ENCODE measurements at places on chromosomes 3 and 15. TPM values are rescaled to one million over a fixed set of nuclear protein-coding genes. Genes with fewer than 3 reads are reported as not detected.
A peak's percentile ranks its signal among the peaks of the same experiment; 100 is the strongest.

- no peak for DNase-seq
Observed at GRCh38 chr3:16437640-16438039, 75.9 kb downstream of the RFTN1 start.

DNA sequence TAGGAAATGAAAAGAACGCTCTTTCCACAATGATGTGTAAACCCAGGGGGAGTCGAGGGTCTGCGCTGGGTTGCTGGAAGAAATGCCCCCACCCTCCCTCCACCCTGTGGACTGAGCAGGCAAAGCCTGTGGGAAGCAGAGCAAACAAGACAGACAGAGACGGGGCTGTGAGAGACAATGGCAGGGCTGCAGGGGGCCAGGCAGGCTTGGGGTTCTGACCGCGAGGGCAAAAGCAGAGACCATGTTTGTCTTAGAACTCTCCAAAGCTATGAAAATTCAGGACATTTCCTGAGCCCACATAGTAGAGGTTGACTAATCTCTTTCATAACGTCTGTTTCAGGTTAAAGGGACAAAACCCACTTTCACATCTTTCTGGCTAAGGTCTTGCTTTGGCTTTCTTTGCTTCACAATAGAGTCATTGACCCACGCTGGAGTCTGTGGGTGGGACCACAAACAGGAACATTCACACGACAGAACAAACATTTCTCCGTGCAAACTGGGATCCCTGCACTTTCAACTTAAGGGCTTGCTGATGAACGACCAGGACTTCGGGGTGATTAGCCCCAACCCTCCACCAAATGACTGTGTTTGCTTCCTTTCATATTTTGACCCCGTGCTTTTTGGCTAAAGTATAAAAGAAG lies 156.0 kb upstream of the TPM1 start:
- DNase-seq: no peak

DNA sequence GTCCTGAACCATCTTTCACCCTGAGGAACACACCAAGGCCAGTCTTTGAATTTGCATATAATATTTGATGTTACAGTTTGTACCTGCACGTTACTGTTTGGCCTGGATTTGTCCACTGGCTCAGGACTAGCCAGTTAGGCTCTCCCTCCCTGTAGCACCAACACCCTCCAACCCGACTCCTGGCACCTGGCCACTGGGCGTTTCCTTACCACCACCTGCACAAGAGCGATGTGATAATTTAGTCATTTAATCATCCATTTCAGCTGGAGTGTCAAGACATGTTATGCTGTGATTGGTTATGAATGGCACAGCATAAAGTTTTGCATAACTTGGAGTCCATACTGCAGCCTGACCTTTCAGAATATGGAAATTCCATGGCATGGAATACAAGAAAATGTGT lies 242.4 kb downstream of the KCNMB2 start:
- no peak for DNase-seq

- DNase-seq: no peak
Observed at GRCh38 chr15:55859681-55860080, 116.7 kb upstream of the PRTG start.

DNA sequence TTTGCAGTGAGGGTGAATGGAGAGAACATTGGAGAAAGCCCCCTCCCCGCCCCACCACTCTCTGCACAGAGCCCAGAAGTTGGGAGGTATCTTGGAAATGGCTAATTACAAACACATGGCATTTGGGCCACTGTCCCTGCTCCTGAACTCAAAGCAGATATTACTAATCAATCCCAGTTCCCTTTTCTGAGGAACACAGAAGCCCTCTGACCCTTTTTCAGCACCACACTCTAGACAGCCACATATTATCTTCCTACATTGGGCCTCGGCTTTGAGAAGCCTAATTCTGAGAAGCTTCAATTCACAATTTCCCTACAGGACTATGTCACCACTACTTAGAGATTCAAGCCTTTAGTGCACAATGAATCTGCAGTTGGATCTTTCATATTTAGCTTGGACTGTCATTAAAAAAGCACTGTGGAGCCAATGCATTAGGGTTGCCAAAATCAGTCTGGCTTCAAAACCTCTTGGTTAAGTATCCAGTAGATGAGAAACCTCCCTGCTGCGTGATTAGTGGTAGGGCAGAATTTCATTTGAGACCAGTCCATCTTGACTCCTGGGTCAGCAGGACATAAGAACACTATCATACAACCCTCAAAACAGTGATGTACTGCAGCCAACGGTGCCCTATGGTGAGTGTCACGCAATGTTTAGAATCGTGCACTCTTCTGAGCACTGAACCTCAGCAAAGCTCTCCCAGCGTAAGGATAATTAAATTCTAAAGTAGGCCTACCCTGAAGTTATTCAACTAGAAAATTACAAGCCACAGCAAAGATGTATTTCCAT lies 26.1 kb downstream of the MGLL start:
- DNase-seq: no peak

DNA sequence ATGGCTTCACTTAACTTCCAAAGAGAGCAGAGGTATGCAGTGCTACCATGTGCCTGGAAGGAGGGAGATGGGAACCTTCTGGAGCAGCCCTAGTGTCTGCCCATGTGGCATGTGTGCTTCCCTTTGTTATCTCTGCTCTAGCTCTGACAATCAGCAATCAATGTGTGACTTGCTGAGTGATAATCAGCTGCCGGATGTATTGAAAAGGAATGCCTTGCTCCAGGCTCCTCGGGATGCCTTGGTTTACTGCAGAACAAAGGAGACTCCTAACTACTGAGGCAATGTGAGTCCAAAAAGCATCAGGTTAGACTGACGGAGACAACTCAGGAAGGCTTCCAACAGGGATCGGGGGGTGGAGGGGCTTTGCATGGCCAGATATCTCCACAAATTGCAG lies 36.0 kb upstream of the CORO2B start:
- no peak for DNase-seq

GRCh38 chr15:87727073-87727472 lies 529.5 kb downstream of the NTRK3 start:
- DNase-seq: no peak

- DNase-seq: no peak
Observed at GRCh38 chr3:54305409-54306099, 183.2 kb downstream of the CACNA2D3 start.

- no peak for DNase-seq
Observed at GRCh38 chr15:31457631-31458526, 131.2 kb downstream of the KLF13 start.

GRCh38 chr3:38205472-38205805 lies 40.1 kb downstream of the OXSR1 start:
- no peak for DNase-seq

- no peak for DNase-seq
Observed at GRCh38 chr3:196849180-196849741, 18.5 kb upstream of the SENP5 start.

GRCh38 chr3:45760878-45761711 lies 35.2 kb downstream of the SLC6A20 start:
- DNase-seq: no peak

DNA sequence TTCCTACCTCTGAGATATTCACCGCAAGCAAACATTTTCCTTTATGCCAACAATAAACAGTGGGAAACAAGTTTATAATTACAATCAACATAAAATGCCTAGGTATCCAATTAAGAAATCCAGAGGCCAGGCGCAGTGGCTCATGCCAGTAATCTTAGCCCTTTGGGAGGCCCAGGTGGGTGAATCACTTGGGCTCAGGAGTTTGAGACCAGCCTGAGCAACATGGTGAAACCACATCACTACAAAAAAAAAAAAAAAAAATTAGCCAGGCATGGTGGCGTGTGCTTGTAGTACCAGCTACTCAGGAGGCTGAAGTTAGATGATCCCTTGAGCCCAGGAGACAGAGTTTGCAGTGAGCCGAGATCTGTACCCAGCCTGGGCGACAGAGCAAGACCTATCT lies 17.3 kb downstream of the TBC1D2B start:
- no peak for DNase-seq

DNA sequence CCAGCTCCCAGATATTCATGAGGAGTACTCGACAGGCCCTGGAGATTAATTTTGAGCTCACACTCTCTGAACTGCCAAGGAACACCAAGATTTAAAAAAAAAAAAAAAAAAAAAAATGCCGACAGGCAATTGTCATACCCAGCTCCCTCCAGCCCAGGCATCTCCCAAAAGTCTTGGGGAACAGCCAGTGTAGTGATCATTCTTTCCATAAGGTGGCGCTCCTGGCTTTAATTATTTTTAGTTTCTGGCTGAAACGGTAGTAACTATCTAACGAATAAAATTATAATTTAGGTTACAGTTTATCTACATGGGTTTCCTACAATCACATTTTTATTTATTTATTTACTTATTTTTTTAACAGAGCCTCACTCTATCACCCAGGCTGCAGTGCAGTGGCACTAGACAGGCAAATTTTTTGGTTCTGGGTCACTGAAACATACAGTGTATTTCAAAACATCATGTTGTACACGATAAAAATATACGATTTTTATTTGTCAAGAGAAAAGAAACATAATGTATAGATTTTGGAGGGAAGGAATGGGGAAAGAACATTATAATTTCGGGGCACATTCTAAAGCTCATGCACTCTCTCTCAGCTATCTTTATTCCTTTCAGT lies 157.3 kb downstream of the ADAMTS9 start:
- peak; percentile 45 for DNase-seq

DNA sequence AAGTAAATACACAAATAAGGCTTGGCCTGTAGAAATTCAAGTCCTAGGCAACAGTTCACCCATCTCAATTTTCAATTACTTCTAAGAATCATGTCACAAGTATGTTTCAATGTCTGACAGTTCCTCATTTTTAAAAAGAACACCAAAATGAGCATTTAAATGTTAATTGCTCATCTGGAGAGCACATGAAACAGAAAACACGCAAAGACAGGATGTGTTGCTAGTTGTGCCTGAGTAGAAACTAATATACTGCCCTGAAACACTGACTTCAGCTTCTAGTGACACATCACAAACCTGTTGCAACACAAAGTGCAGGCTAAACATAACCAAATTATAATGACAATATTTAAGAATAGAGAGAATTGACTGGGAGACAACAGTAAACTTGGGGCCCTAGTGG lies 167.3 kb upstream of the THBS1 start:
- DNase-seq: no peak

- DNase-seq: no peak
Observed at GRCh38 chr3:48414376-48415250, 15.3 kb downstream of the PLXNB1 start.

DNA sequence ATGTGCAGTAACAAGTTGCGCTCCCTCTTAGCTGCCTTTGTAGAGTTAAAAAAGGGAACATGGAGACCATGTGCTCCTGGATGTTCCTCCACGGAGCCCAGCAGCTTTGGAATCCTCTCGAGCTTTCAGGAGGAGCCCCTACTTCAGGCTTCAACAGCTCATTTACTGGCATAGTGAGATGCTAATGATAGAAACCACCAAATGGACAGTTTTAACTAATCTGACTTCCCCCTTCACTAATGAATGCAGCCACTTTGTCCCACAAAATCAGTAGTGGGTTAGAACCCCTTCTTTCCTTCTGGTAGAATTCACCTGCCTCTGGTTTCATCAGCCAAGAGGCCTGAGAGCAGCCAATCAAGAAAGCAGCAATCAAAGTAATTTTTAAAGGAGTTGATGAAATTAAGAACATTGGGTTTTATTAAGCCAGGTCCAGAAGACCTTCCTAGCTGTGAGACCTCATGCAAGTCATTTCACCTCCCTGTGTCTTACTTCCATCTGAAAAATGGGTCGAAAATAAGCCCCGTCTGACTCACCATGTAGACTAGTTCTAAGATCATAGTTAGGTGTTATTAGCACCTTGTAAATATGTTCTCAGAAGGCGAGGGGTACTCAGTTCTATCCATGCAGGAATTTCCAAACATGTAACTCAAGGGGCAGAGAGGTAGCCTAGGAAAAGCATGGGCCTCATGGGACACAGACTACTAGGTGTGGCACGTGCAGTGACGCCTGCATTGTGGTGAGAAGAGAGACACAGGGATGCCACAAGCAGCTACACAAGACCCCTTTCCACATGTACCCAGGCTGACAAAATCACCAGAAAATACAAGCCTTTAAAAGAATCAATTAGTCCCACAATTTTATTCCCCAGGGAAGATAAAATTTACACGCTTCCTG lies 179.7 kb upstream of the LPP start:
- no peak for DNase-seq

GRCh38 chr3:181773921-181774320 lies 62.2 kb downstream of the SOX2 start:
- DNase-seq: no peak

DNA sequence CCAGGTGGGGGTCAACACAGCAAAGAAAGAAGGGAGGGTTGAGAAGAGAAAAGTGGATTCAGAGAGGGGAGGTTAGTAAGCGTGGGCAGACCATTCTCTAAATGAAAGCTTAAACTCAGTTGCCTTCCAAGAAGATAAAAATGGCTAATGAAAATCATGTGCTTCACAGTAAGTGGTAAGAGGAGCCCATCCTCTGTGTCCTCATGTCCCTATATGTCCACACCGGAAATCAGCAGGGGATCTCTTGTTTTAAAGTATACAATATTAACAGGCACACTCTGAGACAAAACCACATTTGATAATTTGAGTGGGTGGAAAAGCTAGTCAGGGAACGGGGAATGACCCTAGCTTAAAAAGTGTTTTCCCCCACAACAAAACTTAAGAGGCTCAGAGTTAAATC lies 4.4 kb upstream of the FOXP1 start:
- no peak for DNase-seq

DNA sequence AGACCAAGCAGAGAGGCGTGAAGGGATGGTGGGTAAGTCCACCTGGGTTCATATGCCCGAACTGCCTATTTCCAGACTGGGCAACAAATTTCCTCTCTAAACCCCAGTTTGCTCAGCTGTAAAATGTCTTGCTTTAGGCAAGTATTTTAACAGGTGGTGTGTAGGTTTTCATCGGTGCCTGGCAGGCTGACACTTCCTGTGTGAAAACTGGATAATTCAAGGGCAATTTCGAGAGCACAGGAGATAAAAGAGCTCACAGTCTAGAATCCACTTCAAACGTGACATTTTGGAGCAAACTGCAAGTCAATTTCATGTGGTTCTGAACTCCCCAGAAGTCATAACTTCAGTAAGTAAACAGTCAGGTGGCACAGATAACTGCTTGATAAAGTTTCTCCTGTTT lies 112.2 kb downstream of the OXNAD1 start:
- DNase-seq: no peak

- no peak for DNase-seq
Observed at GRCh38 chr15:40100947-40101905, 7.5 kb downstream of the BMF start.

GRCh38 chr3:16487511-16488175 lies 25.9 kb downstream of the RFTN1 start:
- DNase-seq: no peak

DNA sequence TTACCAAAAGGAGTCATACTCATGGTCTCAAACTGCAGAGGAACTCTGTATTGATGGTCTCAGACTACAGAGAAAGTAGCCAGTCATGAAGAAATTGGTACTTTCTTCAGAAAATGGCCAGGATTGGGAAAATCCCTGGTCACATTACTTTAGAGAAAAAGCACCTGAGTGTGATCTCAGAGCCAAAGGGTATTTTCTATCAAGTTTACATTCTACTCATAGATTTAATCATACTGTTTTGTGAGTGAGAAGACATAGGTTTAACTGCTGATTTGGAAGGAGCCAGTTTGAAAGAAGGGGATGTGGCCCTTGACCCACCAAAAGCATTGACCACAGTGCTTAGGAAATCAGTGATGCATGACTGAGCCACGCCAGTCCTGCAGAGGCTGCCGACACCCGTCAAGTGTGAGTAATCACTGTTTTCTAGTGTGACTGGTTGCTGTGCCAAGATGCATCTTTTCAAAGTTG lies 203.6 kb downstream of the AKAP13 start:
- DNase-seq: peak; percentile 70

Gene HRH1
- 3.0 TPM for total RNA-seq

Gene ANKRD34C
- total RNA-seq: 0.13 TPM

Gene SV2B
- total RNA-seq: 1.8 TPM

Gene NANOGP8
- not detected for total RNA-seq

Gene ADCY5
- 134 TPM for total RNA-seq

Gene TNNC1
- total RNA-seq: 2,841 TPM

Gene LXN
- 5.7 TPM for total RNA-seq
